ENCODE measurements at places on chromosomes 16 and 17.

- DNase-seq: no peak
Observed at GRCh38 chr17:59439262-59439661, 107.8 kb downstream of the YPEL2 start.

DNA sequence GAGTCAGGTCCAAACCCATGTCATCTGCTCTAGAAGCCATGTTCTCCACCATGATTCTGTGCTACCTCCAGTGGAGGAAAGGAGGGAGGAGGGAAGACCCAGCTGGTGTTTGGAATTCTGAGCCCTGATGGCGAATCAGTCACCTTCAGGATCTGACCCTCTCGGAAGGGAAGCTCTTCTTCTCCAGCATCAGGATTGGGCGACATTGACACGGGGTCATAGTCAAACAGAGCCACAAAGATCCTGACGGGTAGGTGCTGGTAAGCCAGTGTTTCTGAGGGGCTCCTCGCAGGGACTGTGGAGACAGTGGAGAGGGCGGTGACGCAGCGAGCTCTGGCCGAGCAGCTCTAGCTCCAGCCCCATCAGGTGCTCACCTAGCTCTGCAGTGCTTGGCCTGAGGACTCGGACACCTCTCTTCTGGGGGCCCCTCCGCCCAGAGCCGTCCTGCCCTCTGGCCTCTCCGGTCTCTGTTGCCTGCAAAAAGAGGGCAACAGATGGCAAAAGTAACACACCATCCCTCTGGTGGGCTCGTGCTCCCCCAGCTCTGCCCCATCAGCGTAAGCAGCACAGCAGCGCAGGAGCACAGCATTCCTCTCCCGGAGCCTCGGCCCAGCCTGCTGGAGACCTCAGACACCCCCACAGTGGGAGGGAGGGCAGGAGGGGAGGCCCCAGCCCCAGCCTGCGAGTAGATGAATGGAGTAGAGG lies 21.0 kb downstream of the TSPOAP1 start:
- DNase-seq: no peak

- DNase-seq: no peak
Observed at GRCh38 chr17:54907376-54907775, 6.7 kb downstream of the TOM1L1 start.

DNA sequence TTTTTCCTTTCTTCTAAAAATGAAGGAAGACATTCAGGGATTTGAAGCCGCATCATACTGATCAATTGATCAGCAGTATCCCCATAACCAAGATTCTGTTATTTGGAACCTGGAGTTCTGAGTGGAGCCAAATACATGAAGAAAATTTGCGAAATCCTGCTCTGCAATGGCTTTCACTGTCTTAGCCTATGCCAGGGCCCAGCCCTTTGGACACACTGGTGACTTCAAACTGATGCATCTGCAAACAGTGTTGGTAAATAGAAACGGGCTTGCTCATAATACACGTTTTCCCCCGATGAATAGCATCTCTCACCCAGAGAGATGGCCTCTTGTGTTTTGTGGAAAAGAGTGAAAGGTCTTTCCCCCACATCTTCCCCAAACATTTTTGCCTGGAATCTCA lies 87.6 kb upstream of the TOX3 start:
- DNase-seq: no peak

Measured in stimulated activated naive CD8-positive, alpha-beta T cell treated with anti-CD3 and anti-CD28 coated beads, Interleukin-15, amount 100 ng/mL, for 72 hours (primary cell).